ENCODE measurements at places on chromosomes 2 and 18.

- DNase-seq = no peak
Measured at GRCh38 chr18:40382197-40382596, 1572.8 kb upstream of the PIK3C3 start.

- DNase-seq = peak; percentile 4
Measured at GRCh38 chr2:142048581-142048980, 82.2 kb downstream of the LRP1B start.

DNA sequence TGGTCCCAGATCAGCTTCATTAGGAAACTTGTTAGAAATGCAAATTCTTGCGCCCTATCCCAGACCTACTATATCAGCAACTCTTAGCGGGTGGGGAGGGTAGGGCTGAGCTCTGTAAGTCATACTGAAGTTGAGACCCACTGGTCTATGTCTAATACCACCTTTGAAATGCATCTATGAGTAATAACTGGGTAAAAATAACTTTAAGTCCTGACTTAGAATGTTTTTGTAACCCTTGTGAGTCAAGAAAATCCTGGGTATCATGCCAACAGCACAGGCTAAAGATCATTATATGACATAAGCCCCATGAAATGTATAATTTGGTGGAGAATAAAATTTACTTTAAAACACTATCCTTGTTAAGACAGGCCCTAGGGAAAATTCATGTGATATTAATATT lies 41.4 kb downstream of the PRKD3 start:
- DNase-seq = peak; percentile 82

- peak; percentile 5 for DNase-seq
Measured at GRCh38 chr2:74347742-74348141, 4.5 kb upstream of the SLC4A5 start.

GRCh38 chr18:1653873-1654272 lies 749.2 kb downstream of the ADCYAP1 start:
- no peak for DNase-seq

GRCh38 chr2:241248897-241249296 lies 60.4 kb downstream of the ANO7 start:
- DNase-seq = no peak

- no peak for DNase-seq
Measured at GRCh38 chr2:65075605-65076344, 19.6 kb downstream of the CEP68 start.

- peak; percentile 52 for DNase-seq
Measured at GRCh38 chr2:205405752-205406151, 276.5 kb upstream of the NRP2 start.

DNA sequence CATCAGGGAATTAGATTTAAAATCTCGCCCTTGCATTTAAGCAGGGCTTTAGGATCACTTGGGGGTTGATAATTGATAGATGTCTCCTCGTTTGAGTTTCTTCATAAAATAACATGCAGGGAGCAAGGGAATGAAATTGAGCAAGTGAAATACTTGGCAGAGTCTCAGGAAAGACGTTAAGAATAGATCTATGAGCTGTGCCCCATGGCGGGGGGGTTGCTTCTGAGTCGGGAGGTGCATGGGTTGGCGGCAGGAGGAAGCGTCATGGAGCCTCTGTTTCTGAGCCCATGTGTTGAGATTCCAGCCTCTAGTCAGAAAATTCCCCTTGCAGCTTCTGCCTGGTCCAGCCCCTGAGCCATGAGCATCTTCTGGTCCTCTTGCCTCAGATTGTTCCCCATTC lies 82.0 kb downstream of the APOB start:
- DNase-seq = no peak

DNA sequence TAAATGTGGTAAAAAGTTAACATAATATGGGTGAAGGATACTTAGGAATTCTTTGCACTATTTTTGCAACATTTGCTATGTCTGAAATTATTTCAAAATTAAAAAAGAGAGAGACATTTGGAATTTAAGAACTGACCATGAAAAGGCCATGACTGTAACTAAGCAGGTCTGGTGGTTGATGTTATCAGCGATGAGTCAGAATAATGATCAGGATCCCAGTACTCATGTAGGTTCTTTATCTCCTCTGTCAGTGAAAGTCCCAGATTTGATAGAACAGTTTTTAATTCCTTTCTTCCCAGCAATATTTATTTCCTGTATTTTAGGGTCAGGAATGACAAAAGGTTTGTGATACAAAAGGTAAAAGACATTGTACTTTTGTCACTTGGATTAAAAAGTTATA lies 242.4 kb upstream of the ZNF521 start:
- no peak for DNase-seq

DNA sequence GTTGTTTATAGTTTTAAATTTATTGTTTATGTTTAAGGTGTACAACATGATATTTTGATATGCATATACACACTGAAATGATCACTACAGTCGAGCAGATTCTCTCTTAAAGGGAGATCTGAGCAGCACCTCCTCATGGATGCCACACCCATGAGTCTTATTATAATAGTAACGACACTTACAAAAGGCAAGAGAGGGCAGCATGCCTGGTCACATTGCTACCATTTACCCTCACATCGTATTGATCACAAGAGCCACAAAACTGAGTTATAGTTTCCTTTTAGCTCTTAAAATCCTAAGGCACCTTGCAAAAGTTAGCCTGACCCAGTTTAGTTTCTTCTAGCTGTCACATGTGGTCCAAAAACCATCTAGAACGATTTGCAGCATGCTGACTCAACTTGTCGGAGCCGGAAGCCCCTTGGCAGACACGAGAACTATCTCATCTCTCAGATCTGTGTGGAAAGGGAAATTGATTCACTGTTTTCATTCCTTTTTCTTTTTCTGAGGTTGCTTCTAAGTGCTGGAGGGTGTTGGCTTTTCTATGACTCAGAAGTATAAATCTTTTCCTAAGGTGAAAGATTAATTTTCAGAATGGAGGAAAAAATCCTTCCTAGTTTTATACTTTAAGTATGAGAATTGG lies 85.3 kb downstream of the CDC42EP3 start:
- peak; percentile 95 for DNase-seq

GRCh38 chr2:113209011-113209645 lies 35.4 kb downstream of the PSD4 start:
- no peak for DNase-seq

- peak; percentile 59 for DNase-seq
Measured at GRCh38 chr18:62329691-62330454, 4.8 kb downstream of the TNFRSF11A start.

DNA sequence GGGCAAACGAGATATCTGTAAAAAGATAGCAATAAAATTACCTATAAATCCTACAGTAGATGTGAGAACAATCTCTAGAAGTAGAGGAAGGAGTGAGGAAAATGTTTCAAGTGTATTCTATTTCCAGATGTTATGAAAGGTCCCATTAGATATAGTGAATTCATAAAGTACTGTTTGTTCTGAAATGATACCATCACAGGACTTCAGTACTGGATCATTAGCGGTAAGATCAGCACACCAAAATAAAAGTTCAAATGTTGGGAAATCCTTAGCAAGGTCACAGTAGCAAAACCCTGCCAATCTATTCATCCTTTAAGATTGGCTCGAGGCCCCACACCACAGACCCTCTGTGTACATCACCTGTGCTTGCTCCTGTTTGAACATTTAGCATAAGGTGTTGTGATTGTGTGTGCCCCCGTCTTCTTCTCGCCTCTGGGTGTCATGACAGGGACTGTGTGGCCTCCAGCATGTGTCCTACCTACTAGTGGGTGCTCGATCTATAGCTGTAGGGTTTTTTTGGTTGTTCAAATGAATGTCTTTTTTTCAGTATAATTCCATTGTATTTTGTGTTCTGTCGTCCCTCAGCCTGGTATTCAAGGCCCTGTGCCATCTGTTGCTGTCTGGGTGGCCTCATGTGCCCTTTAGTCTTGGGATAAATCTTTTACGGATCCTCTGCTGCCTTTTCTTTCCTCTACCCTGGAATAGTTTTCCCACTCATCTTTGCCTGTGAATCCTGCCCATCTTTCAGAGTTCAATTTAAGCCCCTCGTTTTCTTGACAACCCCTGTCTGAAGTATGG lies 9.1 kb downstream of the MFSD6 start:
- no peak for DNase-seq

- DNase-seq = peak; percentile 68
Measured at GRCh38 chr2:224220586-224221255, 181.2 kb downstream of the FAM124B start.

- peak; percentile 8 for DNase-seq
Measured at GRCh38 chr2:228417956-228418355, 236.5 kb upstream of the SPHKAP start.

GRCh38 chr2:220279372-220279771 lies 651.9 kb downstream of the SLC4A3 start:
- peak; percentile 100 for DNase-seq

DNA sequence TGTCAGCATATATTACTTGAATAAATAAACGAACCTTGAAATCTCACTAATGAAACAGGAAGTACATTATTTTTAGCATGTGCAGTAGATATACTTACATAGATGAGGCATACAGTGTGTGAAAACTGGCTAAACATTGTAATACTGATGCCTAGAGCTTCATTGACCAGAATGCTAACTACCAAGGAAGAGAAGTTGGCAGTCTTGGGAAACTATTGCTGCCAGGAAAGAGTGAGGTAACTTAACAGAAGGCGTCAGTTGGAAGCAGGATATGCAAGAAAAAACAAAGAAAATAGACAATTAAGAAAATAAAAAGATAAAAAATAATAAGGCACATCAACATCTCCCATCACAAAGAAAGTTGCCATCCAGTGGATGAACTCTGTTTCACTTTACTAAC lies 963.0 kb downstream of the TDRD15 start:
- no peak for DNase-seq

DNA sequence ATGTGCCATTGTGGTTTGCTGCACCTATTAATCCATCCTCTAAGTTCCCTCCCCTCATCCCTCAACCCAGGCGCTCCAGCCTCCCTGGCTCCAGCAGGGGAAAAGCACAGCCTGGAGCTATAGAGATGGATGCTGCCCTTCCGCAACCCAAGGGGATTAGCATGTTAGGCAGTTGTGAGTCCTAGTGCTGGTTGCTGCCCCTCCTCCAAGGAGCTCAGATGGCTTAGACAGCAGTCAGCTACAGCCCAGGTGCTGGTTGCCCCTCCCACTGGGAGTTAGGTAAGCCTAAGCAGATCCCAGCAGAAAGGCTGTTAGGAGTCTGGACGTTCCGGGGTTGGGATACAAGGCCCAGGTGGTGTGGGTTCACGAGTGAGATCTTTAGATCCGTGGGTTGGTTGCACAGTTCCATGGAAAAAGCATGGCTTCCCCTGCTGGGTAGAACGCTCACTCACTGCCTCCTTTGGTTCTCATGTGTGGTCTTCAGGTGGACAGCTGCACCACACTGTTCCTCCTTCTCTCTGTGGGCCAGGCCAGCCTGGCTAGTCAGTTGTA lies 446.1 kb downstream of the ZNF804A start:
- no peak for DNase-seq

- no peak for DNase-seq
Measured at GRCh38 chr2:112143150-112143549, 5.0 kb downstream of the FBLN7 start.

DNA sequence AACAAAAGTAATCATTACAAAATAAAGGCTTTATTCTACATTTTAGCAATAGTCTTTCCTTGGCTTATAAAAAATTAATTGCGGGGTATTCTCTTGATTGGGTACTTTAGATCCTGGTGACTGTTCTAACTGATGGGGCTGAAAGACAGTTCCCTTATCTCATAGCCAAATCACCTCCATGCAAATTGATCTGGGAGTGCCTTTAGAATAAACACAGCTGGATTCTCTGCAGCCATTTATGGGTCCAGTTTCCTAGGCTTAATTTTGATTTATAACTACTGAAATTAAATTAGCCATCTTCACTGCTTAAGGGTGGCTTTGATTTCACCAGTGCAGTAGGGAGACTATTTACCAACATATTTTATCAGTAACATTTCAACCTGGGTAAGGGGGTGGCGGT lies 337.1 kb downstream of the NRXN1 start:
- DNase-seq = no peak

GRCh38 chr2:111210036-111210435 lies 89.3 kb downstream of the BCL2L11 start:
- DNase-seq = no peak

DNA sequence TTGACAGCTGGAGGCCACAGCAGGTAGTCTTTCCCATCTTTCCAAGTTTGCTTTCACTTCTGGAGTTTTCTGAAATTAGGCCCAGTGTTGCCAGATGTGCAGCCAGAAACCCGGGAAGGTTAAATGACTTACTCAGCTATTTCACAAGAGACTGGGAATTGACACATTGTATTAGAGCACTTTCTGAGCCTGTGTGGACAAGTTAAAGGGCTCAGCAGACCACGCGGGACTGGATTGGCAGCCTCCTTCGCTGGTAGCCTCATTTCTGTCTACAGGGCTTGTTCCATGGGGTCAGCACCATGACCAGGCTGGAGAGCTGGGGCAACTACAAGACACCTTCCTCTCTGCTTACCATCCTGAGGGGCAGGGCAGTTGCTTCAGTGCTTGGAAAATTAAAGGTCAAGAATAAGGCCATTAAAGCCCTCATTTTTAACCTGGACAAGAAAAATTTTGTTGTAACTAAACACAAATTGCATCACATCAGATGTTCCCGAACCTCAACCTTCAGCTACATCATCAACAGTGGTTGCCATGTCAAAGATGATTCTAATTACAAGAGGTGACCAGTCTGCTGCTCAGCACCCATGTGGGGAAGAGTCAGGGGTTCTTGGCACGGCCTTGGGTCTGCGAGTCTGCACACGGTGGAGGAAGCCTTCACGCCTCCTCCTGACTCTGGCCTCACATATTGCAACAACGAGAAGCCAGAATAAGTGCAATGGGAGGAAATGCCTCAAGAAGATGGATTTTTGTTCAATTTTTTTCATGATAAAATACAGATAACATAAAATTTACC lies 279.5 kb upstream of the RAB6C start:
- DNase-seq = peak; percentile 90

GRCh38 chr2:179020156-179020750 lies 29.7 kb downstream of the CCDC141 start:
- peak; percentile 44 for DNase-seq

DNA sequence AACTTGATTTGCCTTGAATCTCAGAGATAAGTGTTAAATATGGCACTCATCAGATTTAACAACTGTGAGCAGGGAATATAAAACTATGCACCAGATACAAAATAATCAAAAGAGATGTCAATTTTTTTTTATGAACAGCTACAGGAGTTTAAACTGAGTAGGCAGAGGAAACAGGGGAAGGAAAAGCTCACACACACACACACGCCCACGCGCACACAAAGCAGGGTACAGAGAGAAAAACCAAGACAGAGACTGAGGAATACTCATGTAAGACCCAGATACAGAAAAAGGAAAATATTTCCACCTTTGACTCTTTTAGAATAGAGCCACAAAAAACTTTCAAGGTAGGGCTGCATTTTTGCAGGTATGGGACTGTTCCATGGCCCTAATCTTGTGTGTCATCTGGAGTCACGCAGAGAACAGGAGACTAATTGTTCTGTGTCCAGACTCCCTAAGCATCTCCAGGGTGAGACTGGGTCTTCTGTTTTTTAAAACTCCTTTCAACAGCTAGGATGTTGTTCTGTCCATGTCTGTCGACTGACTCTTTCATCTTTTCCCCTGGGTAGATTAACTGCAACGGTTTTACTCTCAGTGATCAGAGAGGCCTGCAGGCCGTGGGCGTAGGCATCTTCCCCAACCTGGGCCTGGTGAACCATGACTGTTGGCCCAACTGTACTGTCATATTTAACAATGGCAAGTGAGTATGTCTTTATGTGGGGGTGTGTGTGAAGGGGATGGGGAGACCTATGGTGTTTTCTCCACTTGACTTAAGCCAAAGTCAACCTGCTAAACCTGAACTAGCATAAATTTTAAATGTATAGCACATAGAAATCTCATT lies 23.0 kb downstream of the SMYD1 start:
- no peak for DNase-seq

Data from bronchial epithelial cell (primary cell).